ENCODE measurements at places on chromosomes 1 and 21.

GRCh38 chr1:205580140-205580922 is 51.5 kb downstream of the ELK4 start:
- no peak for DNase-seq

- DNase-seq, result no peak
Observed at GRCh38 chr1:223479261-223479660, 86.0 kb downstream of the CCDC185 start.

DNA sequence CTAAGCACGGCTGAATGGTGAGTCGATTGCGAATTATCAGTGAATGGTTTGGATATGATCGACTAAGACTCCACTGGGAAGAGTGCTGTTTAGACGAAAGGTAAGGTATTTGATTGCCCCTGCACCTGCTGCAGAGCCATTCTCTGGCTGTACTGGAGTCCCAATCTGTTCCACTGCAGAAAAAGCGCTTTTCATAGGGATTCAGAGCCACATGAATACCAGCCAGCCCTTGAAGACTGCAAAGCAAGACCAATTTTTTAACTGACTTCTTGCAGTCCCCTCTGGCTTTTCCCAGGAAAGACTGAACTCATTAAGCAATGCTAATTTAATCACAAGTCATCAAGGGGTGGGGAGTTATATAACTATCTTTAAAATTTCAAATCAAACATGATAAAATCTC is 1.3 kb downstream of the GREM2 start:
- DNase-seq, result no peak

GRCh38 chr1:4056422-4056821 is 156.3 kb upstream of the C1orf174 start:
- DNase-seq, result no peak

DNA sequence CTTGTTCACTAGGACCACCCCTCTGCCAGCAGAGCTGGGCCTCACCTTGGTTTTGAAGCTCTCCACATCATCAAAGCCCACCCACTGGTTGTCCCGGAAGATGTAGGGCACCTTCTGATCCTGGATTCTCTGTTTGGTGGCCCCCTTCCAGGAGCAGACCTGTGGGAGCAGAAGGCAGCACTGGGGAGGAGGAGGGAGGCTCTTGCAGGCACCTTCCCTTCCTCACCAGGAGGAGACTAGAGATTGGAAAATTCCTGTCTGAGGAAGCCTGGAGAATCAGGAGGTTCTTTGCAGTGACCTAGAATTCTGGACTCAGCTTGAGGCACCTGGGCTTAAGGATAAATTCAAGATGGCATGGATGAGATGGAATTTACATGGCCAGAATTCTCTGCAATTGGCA is 10.3 kb downstream of the CHIT1 start:
- no peak for DNase-seq

DNA sequence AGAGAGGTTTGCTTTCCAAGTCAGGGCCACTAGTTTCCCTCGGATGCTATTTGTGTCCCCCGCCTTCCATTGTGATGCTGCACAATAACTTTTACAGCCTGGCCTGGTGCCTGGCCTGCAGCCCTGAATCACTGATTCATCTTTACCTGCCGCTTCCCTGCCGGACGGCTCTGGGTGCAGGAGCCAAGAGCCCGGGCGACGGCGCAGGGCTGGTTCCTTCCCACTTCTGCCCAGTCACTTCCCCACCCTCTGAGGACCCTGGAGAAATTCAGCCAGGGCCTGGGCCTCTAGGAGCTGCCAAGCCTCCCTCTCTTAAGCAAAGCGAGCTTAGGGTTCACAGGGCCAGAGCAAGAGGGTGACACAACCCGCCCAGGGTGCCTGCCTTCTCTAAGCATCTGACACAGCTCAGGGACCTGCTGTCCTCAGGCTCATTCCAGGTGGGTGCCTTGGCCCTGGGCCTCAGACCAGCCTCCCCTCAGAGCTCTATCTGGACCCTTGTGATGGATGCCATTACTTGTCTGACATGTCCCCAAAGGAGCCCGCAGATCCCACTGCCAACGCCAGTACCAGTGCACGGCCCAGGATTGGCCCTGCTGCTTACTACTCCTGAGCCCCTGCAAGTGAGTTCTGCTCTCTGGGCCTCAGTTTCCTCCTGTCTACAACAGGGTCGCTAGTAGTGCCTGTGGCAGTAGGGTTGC is 381.0 kb upstream of the VAMP3 start:
- no peak for DNase-seq

DNA sequence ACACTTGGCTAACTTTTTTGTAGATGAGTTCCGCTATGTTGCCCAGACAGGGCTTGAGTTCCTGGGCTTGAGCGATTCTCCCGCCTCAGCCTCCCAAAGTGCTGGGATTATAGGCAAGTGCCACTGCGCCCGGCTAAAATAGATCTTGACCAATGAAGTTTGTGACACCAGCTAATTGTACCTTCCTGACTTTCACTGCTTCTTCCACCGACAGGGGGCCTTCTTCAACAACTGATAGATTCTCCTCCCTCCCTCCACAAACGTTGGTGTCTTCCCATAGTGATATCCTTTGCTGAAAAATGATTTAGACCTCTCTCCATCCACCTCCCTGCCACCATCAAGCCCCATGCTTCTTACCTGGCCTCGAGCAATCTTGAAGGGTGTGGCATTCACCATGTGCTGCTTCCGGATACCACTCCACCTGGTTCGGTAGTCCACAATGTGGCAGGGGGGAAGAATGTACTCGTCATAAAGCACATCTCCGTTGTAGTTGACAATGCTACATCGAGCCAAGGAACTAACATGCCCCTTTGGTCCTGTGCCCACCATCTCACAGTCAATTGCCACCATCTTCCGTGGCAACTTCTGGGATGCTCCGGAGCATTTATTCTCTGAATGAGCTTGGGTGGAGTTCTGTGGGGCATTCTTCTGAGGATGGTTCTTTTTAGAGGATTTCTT is 1.6 kb upstream of the METTL25B start:
- DNase-seq, result peak; percentile 82

DNA sequence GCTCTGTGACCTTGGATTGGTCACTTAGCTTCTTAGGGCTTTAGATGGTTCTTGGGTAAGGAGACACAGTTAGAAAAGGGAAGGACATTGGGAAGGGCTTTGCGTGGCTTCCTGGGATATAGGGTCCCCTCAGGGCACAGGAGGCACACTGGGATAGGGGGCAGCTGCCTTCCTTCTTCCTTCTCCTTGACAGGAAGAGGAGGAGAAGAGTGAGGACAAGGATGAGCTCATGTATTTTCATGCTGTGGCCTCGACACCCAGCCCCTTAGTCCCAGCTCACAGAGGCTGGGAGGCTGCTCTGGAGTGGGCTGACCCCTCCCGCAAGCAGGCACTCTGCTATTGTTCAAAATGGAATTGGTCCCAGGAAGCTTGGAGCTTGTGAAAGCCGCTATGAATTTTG is 45.7 kb upstream of the POU3F1 start:
- no peak for DNase-seq

DNA sequence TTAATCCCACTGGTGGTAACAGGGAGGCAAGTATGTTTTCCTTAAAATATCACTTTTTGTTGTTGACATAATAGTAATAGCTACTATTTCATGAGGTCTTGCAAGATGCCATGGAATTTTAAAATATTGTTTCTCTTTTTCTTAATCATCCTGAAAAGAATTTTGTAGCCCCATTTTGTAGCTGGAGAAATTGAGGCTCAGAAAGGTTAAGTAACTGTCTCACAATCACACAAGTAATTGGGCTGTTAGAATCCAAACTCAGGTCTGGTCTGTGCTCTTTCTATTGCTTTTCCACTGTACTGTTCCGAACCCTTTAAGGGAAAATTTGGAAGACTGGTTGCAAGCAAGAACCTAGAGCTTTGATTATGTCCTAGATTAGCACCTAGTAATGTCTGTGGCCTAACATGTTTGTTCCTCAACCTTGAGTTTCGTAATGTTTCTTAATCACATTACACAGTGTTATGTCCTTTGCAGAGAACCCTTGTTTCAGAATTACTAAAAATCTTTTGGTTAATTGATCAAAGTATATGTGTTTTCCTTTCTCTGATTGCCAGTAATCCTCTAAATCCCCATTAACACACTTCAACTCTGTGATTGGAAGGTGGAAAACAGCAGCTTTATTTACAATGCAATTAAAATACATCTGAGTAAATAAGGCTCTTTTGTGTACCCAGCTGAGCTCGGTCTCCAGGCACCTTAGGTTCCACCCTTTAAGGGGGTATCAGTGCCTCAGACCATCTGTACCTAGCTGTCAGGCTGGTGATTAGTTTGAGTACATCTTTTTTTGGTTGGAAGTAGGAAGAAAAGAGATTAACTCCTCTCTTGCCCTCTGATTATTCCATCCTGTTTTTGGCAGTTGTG is 10.4 kb downstream of the LRRC42 start:
- peak; percentile 40 for DNase-seq

DNA sequence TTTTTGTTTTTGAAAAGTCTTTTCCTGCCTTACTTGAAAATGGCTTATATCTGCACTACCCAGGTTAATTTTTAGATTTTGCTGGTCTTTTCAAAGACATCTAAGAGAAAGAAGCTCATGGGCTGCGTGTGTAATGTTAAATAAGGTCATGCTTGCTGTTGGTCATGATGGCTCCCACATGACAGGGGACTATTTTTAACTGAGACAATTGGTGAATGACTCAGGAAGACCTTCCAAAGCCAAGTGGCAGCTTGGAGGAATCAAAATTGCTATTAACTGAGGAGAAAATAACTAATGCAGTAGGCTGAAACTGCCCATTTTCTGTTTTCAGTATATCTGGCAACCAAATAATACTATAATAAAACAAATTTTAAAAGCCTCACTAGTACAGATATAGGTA is 117.1 kb upstream of the SPAG17 start:
- no peak for DNase-seq

- no peak for DNase-seq
Observed at GRCh38 chr21:18228060-18228739, 16.4 kb upstream of the CHODL start.

DNA sequence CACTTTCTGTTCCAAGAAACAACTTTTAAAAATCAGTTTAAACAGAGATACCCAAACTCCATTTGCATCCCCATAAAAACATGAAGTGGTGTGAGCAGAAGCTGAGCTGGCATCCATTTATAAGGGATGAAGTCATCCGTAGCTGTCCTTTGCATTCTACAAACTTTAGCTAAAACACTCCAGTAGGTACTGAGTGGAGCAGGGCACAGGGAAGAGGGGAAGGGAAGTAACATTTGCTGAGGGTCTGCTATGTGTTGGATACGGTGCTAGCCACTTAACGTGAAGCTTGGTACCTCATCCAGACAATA is 32.9 kb downstream of the VWA5B1 start:
- DNase-seq, result no peak

- peak; percentile 94 for DNase-seq
Observed at GRCh38 chr1:94801919-94802546, 18.1 kb upstream of the SLC44A3 start.

DNA sequence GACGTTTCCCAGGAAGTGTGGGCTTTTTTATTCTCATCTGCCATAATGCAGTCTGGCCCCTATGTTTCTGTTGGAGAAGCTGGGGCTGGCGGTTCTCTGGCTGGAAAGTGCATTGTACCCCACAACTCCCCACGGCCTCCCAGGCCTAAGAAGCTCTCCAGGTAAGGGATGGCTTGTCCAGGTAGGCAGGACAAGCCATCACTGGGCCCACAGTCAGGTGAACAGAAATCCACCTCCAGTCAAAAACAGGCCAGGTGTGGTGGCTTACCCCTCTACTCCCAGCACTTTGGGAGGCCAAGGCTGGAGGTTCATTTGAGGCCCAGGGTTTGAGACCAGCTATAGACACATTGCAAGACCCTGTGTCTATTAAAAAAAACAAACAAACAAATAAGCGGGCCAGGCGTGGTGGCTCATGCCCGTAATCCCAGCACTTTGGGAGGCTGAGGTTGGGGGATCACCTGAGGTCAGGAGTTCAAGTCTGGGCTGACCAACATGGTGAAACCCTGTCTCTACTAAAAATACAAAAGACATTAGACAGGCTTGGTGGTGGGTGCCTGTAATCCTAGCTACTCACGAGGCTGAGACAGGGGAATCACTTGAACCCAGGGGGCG is 3.1 kb upstream of the WNT9A start:
- DNase-seq, result no peak

- DNase-seq, result peak; percentile 73
Observed at GRCh38 chr1:34924759-34925555, 4.5 kb downstream of the DLGAP3 start.

All from choroid plexus epithelial cell (primary cell).